Occipital lobe (tissue), 3 donors: ENCODE measurements at places on chromosomes 1 and 21. TPM values are rescaled to one million over a fixed set of nuclear protein-coding genes. Genes with fewer than 3 reads are reported as not detected.

Gene S100A12
- 4.1 TPM for total RNA-seq

Gene SH3BP5L
- 27.5 TPM for total RNA-seq

Gene WDR3
- 19.3 TPM for total RNA-seq

Gene H6PD
- 6.2 TPM for total RNA-seq

Gene DNAJC6
- total RNA-seq: 104 TPM

Gene TTC13
- 56.1 TPM for total RNA-seq

Gene NBPF10
- 1.1 TPM for total RNA-seq

Gene RPE65
- 0.16 TPM for total RNA-seq

Gene RIPPLY3
- not detected for total RNA-seq

Gene CYP4X1
- total RNA-seq: 14.5 TPM

Gene TLR5
- total RNA-seq: 1.7 TPM

Gene SLAMF6
- total RNA-seq: not detected

Gene ENAH
- total RNA-seq: 73.5 TPM

Gene SDC3
- 66.1 TPM for total RNA-seq

Gene LENEP
- 2.7 TPM for total RNA-seq

Gene AURKAIP1
- total RNA-seq: 26.2 TPM

Gene MX1
- total RNA-seq: 12.2 TPM
